ENCODE measurements at places on chromosomes 5 and 9.

- DNase-seq: no peak
These were observed 52.4 kb downstream of the SLC44A1 start for GRCh38 chr9:105296877-105297287.

DNA sequence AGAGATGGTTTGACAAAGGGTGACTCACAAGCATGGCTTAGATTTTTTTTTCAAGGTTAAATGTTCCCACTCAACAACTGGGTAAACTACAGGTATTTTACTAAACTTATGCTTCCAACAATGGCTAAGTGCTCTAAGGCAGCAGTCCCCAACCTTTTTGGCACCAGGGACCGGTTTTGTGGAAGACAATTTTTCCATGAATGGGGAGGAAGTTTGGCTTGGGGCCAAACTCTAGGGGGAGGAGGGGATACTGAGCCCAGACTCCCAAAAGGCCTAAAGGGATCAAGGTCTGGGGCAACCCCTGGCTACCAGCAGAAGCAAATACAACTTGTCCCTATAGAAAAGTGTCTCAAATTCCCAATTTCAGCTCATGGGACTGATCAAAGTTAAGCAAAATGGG, 32.0 kb upstream of the HSD17B3 start:
- DNase-seq: no peak

GRCh38 chr5:155049569-155050383, 36.2 kb downstream of the KIF4B start:
- no peak for DNase-seq

DNA sequence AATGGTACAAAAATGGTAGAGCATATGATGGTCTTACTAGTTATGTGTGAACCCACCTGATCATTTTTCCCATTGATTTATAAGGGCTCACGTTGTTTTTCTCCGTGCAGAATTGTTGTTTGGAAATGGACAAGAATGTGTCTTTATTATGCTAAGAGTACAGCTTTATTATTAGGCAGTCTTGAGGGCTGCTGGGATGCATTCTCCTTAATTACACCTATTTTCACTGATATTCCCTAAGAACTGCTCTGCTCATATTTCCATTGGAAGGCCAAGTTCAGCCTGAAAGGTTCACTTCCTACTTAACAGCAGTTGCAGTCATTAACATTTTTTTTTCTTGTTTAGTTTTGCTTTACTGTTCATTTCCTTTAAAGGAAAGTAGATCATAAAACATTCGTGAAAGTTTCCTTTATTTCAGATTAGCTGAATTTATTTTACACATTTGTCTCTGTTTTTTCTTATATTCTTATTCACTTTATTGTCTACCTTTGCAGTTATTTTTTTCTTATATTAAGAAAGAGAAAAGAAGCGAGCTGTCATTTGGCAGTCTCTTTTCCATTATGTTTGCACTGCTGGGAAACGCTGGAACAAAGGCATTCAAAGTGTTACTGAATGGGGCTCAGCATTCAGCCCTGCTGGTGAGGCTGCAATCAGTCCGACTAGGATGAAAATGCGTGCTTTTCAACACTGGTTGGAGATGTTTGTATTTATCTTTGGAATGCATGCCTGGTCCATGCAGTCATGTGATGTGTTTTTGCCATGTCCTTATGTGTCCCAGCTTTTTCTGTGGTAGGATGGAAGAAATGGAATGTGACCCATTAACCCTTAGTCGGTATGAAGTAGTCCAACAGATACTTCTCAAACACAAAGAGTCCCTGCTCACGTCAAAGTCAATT, 602.7 kb upstream of the ZNF608 start:
- DNase-seq: no peak

DNA sequence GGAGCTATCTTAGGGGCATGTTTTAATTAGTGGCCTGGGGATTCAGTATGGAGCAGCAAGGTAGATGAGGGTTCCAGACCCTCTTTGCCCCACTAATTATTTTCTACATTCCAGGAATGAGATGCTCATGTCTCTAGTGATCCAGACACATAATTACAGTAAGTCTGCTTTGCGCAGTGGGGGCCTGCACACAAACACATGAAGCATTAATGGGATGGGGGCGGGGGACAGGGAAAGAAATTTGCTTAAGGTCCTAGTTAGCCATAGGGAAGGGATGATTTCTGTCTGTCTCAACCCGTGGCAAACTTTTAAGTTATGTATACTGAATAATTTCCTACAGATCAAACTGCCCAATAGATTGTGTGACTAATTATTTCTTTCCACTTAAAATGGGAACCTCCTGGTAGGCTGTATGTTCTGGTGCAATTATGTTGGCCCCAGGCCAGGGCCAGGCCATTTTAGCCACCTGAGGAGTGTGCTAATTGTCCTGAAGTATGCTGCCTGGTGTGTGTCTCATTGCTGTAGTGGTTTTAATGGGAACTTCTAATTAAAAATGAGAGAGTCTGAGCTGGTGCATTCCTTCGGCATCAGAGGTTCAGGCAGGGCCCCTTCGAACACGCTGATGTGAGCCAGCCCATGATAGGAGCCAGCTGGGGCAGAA, 134.4 kb downstream of the PTTG1 start:
- DNase-seq: no peak

DNA sequence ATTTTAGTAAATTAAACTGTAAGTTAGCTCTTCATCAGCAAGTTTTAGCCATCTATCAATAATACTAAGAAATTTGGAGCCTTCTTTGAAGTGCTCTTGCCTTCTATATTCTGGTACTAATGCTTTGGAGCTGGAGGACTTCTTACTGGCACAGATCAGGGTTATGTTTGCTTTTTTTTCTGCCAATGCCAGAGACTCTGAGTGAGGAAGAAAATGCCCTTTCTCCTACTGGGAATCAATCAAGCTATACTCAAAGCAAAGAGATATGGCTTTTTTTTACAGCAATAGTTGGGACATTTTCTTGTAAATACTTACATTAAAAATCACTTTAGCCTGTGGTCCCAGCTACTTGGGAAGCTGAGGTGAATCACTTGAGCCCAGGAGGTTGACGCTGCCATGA, 4.3 kb downstream of the HSDL2 start:
- DNase-seq: no peak

GRCh38 chr5:133220851-133221674, 169.2 kb downstream of the HSPA4 start:
- DNase-seq: no peak

DNA sequence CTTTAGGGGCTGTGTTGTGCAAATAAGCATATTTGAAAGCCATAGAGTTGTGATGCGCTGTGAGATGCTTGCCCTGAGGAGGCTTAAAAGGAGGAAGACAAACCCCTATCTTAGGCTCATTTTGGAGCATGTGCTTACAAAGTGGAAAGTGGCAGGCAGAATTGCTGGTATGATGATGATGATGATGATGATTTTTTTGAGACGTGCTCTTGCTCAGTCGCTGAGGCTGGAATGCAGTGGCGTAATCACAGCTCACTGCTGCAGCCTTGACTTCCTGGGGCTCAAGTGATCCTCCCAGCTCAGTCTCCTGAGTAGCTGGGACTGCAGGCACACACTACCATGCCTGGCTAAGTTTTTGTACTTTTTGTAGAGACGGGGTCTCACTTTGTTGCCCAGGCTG, 1.7 kb downstream of the CNOT8 start:
- DNase-seq: no peak

DNA sequence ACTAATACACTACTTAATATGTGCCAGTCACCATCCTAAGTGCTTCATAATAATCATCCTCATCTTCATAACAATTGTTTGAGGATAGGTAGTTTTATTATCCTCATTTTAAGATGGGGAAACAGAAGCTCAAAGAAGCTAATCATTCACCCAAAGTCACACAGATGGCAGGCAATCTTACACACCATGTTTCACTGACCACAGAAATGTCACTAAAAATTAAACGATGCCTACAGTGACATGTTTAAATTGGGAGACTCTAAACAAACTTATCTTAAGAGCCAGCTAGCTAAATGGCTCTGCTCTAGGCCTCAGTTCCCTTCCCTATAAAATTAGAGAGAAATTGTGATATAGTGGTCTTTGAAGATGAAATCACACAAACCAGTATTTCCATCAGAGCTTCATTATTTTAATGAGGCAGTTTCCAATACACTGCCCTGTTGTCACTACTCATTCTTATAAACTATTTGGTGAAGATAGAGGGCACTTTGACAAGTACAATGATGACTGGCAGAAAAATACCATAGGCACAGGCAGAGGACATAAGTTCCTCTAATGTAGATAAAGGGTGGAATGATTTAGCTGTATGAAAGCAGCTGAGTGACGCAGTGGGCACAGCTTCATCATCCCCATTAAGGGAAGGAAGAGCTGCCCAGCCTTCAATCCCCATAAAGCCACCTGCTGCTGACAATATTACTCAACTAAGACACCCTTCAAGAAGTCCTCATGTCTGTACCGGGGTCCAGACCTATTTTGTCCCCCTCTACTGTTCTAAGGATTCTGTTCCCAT, 224.1 kb downstream of the ACTL7B start:
- DNase-seq: no peak

GRCh38 chr5:181164076-181164952, 16.9 kb downstream of the OR2V2 start:
- no peak for DNase-seq

GRCh38 chr5:80931411-80931810, 28.8 kb upstream of the RASGRF2 start:
- no peak for DNase-seq

Measured in CD4-positive, alpha-beta T cell treated with Interleukin-6 at 100 ng/mL for 8 hours (primary cell).